ENCODE measurements at places on chromosomes 7 and 10.

DNA sequence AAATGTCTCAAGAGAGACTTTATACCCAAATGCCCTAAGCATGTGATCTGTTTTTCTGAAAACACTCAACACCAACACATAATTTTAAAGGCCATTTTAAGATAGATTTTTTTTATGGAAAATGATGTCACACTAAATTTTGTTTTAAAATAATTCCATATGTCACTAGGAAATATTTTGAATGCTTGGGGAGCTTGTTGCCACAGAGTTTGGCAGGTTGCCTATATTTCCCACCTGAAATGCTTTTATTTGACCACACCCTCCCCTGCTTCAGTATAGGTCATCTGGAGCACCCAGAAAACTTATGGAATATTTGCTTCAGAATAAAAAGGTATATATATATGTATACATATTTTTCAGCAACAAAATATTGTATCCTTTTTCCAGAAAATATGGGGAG, 180.0 kb upstream of the ANK3 start:
- no peak for DNase-seq

GRCh38 chr7:137245890-137246289, 97.6 kb downstream of the PTN start:
- DNase-seq = no peak

GRCh38 chr10:84397735-84398144, 69.4 kb downstream of the CCSER2 start:
- DNase-seq = no peak

GRCh38 chr7:8462309-8462708, 28.9 kb downstream of the NXPH1 start:
- DNase-seq = no peak

DNA sequence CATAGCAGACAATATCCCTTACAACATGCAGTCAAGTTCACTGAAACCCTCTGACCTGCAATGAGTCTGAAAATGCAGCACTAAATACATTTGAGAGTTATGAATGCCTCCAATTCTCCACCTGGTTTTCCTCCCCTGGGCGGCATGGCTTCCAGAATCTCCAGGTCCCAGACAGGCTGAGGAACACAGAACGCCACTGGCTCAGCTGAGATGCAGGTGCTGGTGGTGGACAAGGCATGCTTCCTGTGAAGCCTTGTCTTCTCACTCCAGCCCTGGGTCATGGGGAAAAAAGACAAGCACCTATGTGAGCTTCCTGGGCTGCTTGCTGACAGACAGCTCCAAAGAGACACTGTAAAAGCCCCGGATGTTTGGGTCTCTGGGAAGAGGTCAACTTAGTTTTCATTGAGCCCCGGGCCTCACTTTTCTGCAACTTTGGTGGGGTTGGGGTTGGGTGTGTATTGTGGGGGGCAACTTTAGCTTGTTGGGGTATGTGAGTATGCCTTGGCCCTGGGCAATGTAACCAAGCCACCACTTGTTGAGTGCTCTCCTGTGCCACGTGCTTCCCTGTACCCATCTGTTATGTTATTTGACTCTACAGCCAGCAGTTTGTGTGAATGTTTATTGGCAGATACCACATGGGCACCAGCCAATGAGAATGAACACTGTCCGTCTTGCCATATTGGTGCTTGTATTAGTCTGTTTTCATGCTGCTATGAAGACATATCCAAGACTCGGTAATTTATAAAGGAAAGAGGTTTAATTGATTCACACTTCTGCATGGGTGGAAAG, 127.8 kb downstream of the EMX2 start:
- DNase-seq = no peak

GRCh38 chr7:1562597-1563051, 6.6 kb upstream of the TMEM184A start:
- peak; percentile 70 for DNase-seq

GRCh38 chr7:1592299-1592871, 22.6 kb upstream of the PSMG3 start:
- no peak for DNase-seq

- DNase-seq = no peak
Measured at GRCh38 chr10:1359626-1359955, 303.4 kb downstream of the WDR37 start.

DNA sequence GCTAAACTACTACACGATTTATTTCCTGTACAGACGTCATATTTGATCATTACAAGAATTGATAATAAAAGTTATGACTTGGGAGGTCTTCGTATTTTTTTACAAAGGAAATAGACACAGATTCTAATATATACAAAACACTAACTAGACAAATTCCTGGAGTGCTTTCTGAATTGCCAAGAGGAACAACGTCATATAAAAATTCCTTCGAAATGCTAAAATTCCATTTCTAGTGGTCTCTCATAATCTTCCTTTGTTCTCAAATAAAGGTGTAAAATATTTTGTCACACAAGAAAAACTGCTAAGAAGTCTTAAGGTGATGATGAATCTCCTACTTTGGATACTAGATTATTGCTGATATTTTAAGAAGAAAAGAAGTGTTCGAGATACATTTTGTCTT, 85.4 kb downstream of the CDK6 start:
- DNase-seq = no peak

DNA sequence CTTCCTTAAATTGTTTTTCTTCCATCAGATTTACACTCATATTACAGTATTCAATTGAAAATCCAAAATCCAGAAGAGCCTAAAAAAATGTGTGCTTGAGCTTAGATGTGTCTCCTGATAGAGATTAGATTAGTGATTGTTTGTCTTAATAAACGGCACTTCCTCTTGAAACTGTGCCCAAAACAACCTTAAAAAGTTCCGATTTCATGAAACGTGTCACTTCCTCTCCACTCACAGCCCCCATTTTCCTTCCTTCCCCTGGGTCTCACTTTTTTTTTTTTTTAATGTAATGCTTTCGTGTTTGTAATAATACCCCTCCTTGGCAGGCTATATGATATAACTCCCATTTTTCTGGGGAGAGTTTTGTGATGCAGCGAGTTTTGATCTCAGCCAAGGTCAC, 114.8 kb upstream of the ADO start:
- DNase-seq = no peak

- no peak for DNase-seq
Measured at GRCh38 chr7:116018731-116019130, 11.8 kb downstream of the TFEC start.
